ENCODE measurements at places on chromosomes 4 and X. TPM values are rescaled to one million over a fixed set of nuclear protein-coding genes. Genes with fewer than 3 reads are reported as not detected.
A peak's percentile ranks its signal among the peaks of the same experiment; 100 is the strongest.

Gene EXOC1L
- polyA plus RNA-seq = not detected

Gene SLC10A4
- polyA plus RNA-seq = 2.0 TPM

Gene NLRP2B
- 0.03 TPM for polyA plus RNA-seq

Gene AMTN
- polyA plus RNA-seq = not detected

Gene FAM9C
- 0.12 TPM for polyA plus RNA-seq

Gene MTMR8
- polyA plus RNA-seq = 2.1 TPM

Gene FRMD7
- polyA plus RNA-seq = not detected

Gene TLR7
- polyA plus RNA-seq = 1.4 TPM

DNA sequence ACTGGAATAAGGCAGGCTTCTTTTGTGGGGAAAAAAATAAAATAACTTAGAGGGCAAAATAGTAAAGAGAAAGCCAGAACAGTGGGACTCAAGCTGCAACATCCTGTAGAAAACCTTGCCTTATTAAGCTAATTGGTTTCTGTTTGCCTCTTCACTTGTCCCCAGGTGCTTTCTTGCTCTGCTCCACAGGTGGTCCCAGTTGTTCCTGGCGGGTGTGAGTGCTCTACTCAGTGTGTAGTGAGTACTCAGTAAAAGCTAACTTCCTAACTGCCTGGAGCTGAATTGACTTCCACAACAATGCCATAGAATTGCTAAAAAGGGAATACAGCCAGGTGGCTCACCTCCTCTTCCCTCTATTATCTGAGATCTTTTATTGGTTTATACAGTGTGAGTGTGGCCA lies 930.2 kb downstream of the C4orf33 start:
- DNase-seq = no peak

GRCh38 chr4:34363842-34364241 lies 1880.5 kb downstream of the ARAP2 start:
- no peak for DNase-seq

GRCh38 chrX:126723881-126724280 lies 95.6 kb upstream of the PRR32 start:
- no peak for DNase-seq

DNA sequence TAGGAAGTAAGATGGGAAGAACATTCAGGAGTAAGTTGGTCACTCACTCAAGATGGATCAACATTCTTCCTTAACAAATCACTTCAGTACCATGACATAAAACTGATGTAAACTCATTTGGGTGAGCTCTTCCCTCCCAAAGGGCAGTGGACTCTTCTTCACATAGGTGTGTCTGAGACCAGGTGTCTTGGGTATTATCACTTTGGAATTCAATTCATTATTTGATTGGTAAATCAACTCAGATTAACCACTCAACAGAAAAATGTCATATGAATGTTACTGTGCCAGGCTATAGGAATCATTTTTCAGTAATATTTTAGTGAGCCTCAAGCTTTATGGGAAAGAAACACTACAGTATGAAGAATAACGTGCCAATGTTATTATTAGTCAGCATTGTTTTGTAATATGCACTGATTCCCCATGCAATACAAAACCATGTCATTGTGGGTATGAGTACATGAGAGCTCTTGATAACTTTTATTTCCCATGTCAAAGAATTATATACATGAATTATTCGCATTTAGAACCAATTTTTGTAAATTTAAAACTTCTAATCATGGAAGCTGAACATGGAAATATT lies 58.6 kb upstream of the ETNPPL start:
- DNase-seq = no peak

DNA sequence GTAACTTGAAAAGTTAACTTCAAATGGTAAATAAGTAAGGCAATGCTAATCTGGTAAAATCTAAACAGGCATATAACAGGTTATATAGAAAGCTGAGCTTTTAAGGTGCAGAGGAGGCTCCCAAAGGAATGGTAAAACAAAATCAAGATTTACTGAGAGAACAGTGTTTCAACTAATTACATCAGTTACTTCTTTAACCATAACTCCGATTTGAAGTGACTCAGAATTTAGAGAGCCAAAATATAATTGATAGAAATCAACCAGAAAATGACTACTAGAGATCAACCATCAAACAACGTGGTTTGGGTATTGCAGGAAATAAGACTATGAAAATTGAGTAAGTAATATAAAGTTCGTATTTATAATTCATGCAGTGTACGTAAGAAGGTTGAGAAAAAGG lies 6.9 kb downstream of the G3BP2 start:
- DNase-seq = no peak

- DNase-seq = no peak
These were observed 361.0 kb upstream of the FAT1 start for GRCh38 chr4:187084701-187085100.

GRCh38 chr4:48047896-48048295 lies 31.3 kb downstream of the NIPAL1 start:
- no peak for DNase-seq

DNA sequence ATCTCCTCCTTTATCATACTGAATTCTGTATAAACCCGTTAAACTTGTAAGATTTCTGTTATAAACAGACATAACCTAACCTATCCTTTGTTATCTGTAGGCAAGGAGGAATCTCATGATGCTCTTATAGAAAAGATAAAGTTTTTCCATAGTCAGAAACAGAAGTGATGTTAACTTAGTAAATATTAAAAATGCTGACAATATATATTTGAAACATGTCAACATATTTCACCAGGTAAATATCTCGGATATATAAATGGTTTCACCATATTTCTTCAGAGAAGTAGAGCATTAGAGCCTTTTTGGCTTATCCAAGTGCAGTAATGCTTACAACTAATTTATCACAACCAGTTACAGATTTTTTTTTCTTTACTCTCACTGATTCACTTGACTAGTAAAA lies 625.9 kb downstream of the PDHA2 start:
- DNase-seq = no peak

DNA sequence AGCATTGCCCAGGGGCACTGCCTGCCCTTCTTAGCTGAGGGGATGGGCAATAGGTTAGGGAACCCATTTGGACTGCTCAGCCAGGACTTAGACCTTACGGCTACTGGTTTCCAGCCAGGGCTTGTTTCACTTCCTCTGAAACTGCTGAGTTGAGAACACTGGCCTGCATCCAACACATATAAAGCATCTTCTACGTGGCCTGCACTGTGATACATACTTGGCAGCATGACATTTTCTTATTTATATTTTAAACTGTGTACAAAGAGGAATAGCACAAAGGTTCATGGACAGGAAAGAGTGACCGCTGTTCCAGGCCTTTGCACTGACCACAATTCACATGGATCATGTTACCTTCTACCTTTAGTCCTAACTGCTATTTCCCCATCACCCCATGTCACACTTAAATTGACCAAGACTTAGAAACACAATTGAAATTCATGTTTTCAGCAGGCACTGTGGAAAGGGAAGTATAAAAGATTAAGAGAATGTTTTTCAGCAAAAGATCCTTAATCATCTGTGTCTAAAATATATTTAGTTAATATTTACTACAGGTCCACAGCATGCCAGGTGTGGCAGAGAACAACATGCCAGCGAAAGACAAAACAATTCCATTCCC lies 43.7 kb downstream of the NLGN4X start:
- peak; percentile 1 for DNase-seq

- no peak for DNase-seq
These were observed 42.6 kb upstream of the NKX1-1 start for GRCh38 chr4:1448589-1449420.

DNA sequence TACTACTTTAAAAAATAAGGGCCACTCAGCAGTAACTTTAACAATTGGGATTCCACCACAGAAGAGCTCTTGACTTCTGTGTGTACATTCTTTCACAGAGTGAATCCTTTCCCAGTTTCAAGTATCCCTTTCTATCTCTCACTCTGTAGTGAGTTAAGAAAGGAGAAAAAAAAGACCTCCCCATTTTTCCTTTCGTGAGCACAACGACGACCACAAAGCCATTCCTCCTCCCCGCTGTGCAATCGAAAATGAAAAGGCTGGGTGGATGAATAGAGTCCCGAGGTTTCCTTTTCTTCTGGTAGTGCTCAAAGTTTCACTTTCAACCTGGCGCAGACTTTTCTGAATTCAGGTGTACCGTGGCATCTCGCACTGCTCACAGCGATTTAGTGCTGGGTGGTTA lies 58.0 kb downstream of the TAB3 start:
- DNase-seq = no peak

GRCh38 chrX:101219116-101219863 lies at the start of gene DRP2:
Gene DRP2 (plus strand): TSS chrX:101219786. CDS start chrX:101231648, 11,862 bp downstream.
- DNase-seq = no peak

- DNase-seq = no peak
These were observed 82.9 kb downstream of the CAMK2D start for GRCh38 chr4:113678641-113679040.

- no peak for DNase-seq
These were observed 56.1 kb downstream of the PLS3 start for GRCh38 chrX:115616943-115617563.

- no peak for DNase-seq
These were observed 33.8 kb downstream of the FGFRL1 start for GRCh38 chr4:1045193-1045594.

- DNase-seq = no peak
These were observed 24.6 kb upstream of the BCLAF3 start for GRCh38 chrX:20015422-20015821.

- DNase-seq = no peak
These were observed 23.2 kb upstream of the TSPAN7 start for GRCh38 chrX:38538134-38538533.

DNA sequence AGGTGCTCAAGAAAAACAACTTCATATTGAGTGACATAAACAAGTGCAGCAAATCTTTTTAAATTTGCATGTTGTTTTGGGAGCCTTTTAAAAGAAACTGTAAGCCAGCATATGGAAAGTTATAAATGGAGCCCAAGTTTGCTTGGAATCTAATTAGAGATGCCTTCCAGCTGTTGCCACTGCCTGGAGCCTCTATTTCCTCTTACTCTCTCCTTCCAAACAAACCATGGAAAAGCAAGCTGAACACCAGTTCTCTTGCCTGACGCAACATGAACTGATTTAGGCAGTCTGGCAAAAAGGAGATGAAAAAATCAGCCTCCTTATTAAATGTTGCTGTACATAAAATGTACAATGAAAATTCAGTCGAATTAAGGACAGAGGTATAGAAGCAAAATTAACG lies 21.5 kb downstream of the ARSJ start:
- DNase-seq = no peak

DNA sequence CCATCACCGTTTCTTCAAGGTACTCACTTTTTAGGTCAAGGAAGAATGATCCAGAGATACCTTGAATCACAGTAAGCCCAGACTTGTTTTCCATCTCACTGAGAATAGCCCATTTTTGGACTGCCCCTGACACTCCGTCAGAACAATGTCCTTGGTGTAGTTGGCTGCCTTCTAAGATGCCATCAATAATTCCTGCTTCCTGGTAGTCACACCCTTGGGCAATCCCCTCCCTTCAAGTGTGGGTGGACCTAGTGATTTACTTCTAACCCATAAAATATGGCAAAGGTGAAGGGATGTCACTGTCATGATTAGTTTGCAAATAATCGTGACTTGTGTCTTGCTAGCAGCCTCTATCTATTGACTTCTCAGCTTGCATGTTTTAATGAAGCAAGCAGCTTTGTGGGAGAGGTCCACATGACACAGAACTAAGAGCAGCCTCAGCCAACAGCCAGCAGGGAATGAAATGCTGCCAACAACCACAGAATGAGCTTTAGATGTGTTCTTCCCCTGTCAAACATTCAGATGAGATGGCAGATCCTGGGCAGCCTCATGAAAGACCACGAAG lies 20.0 kb upstream of the KLHL34 start:
- no peak for DNase-seq

DNA sequence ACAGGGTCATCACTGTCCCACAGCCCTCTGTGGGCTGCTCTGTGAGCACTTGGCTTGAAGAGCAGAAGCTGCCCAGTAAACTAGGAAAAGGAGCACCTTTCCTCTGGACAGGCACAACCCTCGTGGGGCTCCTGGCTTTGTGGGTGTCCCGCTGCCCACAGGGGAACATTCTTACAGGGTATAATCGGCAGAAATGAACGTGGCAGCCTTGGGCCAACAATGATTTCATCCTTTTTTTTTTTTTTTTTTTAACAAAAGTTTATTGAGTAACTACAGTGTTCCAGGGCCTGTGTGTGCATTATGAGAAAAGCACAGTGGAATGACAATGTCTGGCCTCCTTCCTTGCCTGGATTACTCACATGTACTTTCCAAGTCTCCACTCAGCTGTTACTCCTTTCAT lies 197.2 kb downstream of the PDGFC start:
- no peak for DNase-seq

DNA sequence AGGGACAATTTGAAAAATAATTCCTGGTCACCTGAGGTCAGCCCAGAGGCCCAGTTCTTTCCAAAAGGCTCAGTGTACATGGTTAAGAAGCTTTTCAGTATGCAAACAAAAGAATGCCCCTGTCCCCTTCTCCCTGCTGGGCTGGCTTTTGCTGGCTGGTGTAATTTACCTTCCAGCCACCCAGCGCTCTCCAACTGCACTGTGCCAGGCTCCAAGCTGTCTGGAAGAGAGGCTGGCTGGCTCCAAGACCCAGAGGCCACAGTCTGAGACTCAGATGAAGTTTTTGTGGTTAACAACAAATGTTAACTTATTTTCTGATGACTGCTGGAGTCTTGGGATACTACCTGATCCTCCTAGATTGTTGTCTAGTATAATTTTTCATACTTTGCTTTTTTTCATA lies 11.9 kb upstream of the KIT start:
- DNase-seq = no peak

DNA sequence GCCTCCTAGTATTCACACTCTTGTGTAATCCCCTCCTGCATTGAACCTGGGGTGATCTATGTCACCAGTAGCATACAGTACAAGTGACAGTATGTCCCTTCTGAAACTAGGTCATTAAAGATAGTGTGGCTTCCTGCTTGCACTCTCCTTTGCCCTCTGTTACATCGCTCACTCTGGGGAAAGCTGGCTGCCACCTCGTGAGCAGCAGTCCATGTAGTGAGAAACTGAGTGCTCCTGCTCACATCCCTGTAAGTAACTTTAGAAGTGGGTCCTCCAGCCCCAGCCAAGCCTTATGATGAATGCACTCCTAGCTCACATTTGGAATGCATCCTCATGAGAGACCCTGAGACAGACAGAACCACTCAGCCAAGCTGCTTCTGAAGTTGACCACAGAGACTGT lies 89.8 kb upstream of the TNIP3 start:
- peak; percentile 30 for DNase-seq

Measured in large intestine (tissue), 12 donors.